ENCODE measurements at places on chromosomes 5 and 9. TPM values are rescaled to one million over a fixed set of nuclear protein-coding genes. Genes with fewer than 3 reads are reported as not detected.

DNA sequence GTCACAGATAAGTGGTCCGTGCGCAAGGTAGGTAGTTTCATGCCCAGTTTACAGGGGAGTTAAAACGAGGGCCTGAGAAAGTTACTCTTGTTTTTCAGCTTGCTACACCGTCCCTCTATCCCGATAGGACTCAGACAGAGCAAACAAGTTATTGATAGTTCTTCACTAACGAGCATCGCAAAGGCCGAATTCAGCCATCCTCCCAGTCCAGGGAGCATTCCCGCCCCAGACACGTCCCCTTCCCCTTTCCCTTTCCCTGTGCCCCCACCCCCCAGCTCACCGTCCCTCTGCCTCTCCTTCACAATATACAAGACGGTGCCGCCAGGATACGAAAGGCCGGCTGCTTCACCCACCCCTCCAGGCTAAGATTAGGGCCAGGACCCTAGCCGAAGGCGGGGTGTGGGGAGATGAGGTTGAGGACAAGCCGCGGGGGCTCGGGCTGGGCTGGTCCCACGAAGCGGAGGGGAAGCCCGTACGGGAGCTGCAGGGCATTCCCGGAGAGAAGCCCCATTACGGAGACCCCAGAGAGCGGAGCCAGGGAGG is 599 bp downstream of the KIAA1191 start:
- no peak for DNase-seq

DNA sequence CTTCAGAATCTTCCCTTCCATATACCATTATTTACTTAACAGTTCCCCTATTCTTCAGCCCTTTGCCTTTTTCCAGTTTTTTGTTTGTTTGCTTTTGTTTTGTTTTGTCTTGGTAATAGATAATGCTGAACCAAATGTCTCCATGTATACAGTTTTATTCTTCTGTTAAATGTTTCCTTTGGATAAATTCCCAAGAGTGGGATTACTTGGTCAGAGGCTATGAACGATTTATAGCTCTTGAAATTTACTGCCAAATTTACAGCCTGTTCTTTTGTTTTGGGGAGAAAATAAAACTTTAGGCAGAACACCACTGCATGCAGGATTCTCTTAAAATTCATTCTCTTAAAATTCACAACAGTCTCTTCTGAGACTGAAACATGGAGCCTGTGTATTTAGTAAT is 38.6 kb downstream of the NR4A3 start:
- no peak for DNase-seq

DNA sequence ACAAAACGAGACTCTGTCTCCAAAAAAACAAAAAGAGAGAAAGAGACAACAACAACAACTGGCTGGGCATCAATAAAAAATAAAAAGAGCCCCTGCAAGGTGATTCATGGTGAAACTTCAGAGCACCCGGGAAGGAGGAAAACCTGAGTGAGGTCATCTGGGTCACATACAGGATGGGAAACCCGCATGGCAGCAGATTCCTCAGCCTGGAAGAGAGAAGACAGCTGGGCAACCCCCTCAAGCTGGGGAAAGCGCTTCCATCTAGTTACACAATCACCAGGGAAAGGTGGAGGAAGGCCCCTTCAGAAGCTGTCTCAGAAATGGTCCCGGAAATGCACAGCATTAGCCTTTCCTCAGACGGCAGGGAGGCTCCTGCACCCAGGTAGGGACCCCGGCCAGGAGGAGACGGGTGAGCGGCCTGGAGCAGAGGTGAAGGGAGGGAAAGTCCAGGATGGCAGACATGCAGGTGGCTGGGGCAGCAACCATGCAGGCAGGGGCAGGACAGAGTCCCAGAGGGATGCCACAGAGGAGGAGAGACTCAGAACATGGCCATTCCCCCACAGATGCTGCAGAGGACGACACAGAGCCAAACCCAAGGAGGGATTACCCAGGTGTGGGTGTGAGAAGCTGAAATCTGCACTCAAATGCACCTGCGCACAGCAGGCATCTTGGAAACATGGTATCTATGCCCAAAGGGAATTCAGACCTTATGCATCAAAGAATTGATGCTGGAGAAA is 29.4 kb downstream of the CAMSAP1 start:
- no peak for DNase-seq

GRCh38 chr5:72237415-72237814 is 82.6 kb downstream of the MRPS27 start:
- DNase-seq: no peak

GRCh38 chr5:112930082-112930344 is 8.0 kb upstream of the REEP5 start:
- no peak for DNase-seq

GRCh38 chr9:18707489-18708205 is 233.7 kb downstream of the ADAMTSL1 start:
- DNase-seq: no peak

DNA sequence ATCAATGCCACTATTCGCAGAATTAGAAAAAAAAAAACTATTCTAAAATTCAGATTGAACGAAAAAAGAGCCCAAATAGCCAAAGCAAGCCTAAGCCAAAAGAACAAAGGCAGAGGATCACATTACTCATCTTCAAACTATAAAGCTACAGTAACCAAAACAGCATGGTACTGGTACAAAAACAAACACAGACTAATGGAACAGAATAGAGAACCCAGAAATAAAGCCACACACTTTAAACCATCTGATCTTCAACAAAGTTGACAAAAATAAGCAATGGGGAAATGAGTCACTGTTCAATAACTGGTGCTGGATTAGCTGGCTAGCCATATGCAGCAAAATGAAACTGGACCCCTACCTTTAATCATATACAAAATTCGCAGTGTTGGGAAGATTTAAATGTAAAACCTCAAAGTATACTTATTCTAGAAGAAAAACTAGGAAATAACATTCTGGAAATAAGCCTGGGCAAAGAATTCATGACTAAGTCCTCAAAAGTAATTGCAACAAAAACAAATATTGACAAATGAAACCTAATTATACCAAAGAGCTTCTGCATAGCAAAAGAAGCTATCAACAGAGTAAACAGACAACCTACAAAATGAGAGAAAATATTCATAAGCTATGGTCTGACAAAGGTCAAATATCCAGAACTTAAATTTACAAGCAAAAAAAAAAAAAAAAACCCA is 153.7 kb downstream of the NDUFS4 start:
- DNase-seq: no peak

DNA sequence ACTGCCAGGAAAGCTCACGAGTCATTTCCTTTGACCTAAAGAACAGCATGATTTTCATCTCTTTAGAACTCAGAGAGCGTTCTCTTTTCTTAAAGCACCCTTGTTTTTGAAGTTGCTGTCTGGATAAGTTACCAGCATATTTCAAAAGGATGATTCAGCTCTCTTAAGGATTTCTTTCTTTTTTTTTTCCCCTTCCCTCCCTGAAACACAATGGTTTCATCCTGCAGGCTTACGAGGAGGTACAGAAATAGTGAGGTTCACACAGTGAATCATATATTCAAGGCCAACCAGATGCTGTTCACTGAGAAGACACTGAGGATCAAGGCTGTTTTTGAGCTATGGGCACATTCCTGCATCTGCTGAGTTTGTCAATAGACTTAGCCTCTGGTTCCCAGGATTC is 257.2 kb downstream of the KIF4B start:
- no peak for DNase-seq

DNA sequence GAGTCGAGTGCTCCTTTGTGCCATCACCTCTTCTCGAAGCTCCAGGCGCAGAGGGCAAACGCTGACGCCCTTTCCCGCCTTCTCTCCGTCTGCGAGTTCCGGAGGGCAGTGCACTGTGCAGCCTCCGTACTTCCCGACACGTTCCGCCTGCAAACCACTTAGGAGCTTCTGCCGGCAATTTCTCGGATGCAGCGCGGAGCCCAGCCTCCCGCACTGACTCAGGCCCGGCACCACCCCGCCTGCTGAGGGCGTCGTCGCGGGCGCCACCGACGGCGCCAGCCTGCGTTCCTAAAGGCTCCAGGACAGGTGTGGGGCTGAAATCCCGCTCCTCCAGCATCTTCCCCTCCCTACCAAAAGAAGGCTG is 9.3 kb upstream of the TRIM36 start:
- no peak for DNase-seq

DNA sequence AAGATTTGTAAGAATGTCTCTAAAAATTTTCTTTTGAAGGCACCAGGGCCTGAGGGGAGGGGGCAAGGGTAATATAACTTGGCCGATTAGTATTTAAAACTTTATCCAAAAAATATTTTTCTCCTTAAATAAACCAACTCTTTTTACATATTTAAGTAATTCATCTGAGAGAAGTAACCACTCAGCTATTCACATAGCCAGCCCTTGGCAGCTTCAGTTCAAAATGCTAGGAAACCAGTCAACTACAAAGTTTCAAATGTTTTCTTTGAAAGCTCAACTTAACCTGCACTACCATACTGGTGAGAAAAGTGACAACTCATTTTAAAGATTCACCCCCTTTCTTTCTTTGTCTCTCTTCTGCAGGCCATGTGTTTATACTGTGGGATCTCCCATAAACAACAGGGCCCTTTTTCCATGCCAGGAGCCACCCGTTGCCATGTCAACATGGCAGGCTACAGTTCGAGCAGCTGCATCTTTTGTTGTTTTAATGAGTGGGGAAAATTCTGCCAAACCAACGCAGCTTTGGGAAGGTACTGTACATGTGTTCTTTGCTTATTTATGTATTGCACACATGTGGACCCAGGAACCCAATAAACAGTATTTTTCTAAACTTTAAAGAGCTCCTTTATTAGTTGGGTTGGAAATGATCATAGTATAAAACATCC is 46.3 kb downstream of the AOPEP start:
- DNase-seq: no peak

DNA sequence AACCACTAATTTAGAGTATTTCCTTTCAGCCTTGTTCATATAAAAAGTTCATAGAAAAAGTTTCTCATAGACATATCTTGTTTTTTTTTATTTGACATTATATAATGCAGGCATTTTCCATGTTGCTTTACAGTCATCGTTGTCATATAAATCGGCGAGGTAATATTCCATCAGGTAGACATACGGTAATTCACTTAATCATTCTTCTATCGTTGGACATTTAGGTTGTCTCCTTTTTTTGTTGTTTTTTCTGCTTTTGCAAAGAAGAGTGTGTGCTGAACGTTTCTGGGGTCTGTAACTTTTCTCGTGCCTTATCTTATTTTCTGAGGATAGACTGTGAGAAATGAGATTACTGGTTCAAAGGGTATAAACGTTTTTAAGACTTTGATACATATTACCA is 283.6 kb downstream of the ARHGAP26 start:
- no peak for DNase-seq

GRCh38 chr5:39256477-39257235 is 37.3 kb upstream of the FYB1 start:
- DNase-seq: no peak

- no peak for DNase-seq
These were observed 52.6 kb upstream of the TNC start for GRCh38 chr9:115170358-115171073.

Gene GRM6
- polyA plus RNA-seq: 0.02 TPM

Gene HEXB
- 82.8 TPM for polyA plus RNA-seq

Gene NPR3
- polyA plus RNA-seq: 0.38 TPM

Gene OBP2B
- not detected for polyA plus RNA-seq

Gene HTR4
- polyA plus RNA-seq: not detected

Gene STK32A
- polyA plus RNA-seq: 2.5 TPM
